ENCODE measurements at places on chromosomes 11 and 22. TPM values are rescaled to one million over a fixed set of nuclear protein-coding genes. Genes with fewer than 3 reads are reported as not detected.

Gene CBLIF
- total RNA-seq, result not detected

Gene KIRREL3
- total RNA-seq, result not detected

Gene UBQLNL
- total RNA-seq, result not detected

Gene PHLDB1
- 51.1 TPM for total RNA-seq

Gene AQP11
- not detected for total RNA-seq

Gene OR10D3
- not detected for total RNA-seq

Gene YPEL4
- not detected for total RNA-seq

Gene MMP11
- total RNA-seq, result 1.3 TPM

Gene DEUP1
- not detected for total RNA-seq

Gene TCN1
- 20.5 TPM for total RNA-seq

Gene KRTAP5-2
- total RNA-seq, result not detected

Gene PIM3
- 81.5 TPM for total RNA-seq

Gene MAJIN
- total RNA-seq, result not detected

Gene TUG1
- total RNA-seq, result 36.5 TPM

Gene SLC7A4
- total RNA-seq, result 2.0 TPM

Gene ANKK1
- total RNA-seq, result 1.2 TPM

Gene SCUBE2
- not detected for total RNA-seq

Gene PHRF1
- 26.3 TPM for total RNA-seq

Gene GAS2
- 1.7 TPM for total RNA-seq

Gene STIM1
- total RNA-seq, result 29.6 TPM

Gene SCGB1D2
- total RNA-seq, result not detected

Gene C11orf52
- total RNA-seq, result 5.9 TPM

Gene OR4A16
- not detected for total RNA-seq

Gene BAIAP2L2
- total RNA-seq, result 0.35 TPM

Gene SNX32
- 0.56 TPM for total RNA-seq

Gene OR9I1
- total RNA-seq, result not detected

Gene ARHGAP42
- total RNA-seq, result 1.6 TPM

Gene APOL3
- not detected for total RNA-seq

Gene METTL15
- 8.8 TPM for total RNA-seq

Gene SLC22A24
- total RNA-seq, result not detected

Gene TENM4
- 4.2 TPM for total RNA-seq

Gene C22orf31
- not detected for total RNA-seq

Gene DEFB131B
- not detected for total RNA-seq

Gene FOXRED1
- total RNA-seq, result 31.8 TPM

Gene RASL10A
- not detected for total RNA-seq

Gene LRRC10B
- 0.14 TPM for total RNA-seq

Gene SYT7
- total RNA-seq, result 2.2 TPM

Gene CSNK2A3
- total RNA-seq, result 0.33 TPM

Gene TUB
- total RNA-seq, result 1.3 TPM

Gene CHST1
- total RNA-seq, result 0.07 TPM

Gene SMC1B
- not detected for total RNA-seq

Gene NRXN2
- total RNA-seq, result not detected

Gene MCM5
- 86.5 TPM for total RNA-seq

Gene EHBP1L1
- total RNA-seq, result 40.9 TPM

Gene ART1
- total RNA-seq, result not detected

Gene GGTLC2
- total RNA-seq, result not detected

Gene ARHGAP20
- not detected for total RNA-seq

Gene CFAP300
- 6.1 TPM for total RNA-seq

Gene SCGB1C1
- total RNA-seq, result not detected

Gene RFPL3
- total RNA-seq, result not detected

All from airway epithelial cell (primary cell).